Renal cortical epithelial cell (primary cell): ENCODE measurements at places on chromosomes 5 and 9. TPM values are rescaled to one million over a fixed set of nuclear protein-coding genes. Genes with fewer than 3 reads are reported as not detected.

- no peak for DNase-seq
These were observed 263.9 kb upstream of the NR4A3 start for GRCh38 chr9:99557816-99558215.

DNA sequence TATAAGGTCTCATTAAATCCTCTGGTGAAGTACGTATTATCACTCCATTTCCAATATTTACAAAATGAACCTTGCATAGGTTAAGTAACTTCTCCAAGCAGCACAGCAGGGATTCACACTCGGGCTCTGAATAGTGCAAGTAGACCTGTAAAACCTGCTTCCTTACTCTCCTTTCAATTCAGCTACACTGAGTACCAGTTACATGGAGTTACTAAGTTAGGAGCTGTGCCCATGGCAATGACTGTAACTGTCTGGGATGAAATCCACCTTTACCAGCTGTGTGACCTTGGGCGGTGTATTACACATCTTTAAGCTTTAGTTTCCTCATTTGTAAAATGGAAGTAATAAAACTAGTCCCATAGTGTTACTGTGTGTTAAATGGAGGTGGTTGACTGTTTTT, 15.9 kb upstream of the MOB3B start:
- DNase-seq: no peak

DNA sequence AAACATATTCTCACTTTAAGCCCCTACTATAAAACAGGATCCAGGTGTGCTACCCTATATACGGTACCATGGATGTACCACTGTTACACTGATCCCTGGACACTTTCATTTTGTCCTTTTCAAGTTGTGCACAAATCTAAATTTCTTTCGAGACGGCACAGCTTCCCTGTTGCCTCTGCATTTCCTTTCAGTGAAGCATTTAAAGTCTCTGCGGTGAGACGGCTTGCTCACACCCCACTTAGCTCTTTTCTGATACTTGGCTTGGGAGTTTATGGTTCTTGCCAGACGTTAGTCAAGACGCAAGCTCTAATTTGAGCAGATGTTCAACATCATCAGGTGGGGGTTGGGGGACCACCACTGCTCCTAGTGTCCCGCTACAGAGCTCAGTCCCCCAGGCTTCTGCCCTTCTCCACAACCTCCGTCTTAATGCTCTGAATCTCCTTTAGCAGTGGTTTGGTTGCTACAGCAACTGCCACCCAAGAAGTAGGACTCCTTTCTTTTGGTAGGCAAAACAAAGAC, 15.8 kb downstream of the F2RL2 start:
- DNase-seq: no peak

DNA sequence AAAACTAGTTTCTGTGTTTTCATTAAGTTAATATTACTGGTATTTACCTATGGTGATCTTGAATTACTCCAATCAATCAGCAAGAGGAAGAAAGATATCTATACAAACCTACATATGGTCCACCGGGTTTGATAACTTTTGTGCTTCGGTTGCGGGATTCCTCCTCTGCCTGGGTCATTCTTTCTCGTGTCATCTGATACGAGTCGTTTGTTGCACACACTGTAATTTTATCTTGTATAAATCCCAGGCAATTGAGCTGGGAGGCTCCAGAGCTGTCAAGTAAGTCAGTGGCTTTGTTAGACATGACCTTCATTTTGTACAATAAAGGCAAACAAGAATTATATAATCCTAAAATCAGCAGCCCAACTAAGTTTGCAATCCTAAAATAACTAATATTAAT, 48.0 kb downstream of the ELL2 start:
- no peak for DNase-seq

Gene PTTG1
- 19.9 and 107 TPM in 2 replicates for total RNA-seq

Gene PCDHGA6
- 0.69 and 2.1 TPM in 2 replicates for total RNA-seq

GRCh38 chr5:154764967-154765366, 9.8 kb downstream of the LARP1 start:
- DNase-seq: no peak

- no peak for DNase-seq
These were observed 5.9 kb downstream of the GFI1B start for GRCh38 chr9:132984202-132985070.

DNA sequence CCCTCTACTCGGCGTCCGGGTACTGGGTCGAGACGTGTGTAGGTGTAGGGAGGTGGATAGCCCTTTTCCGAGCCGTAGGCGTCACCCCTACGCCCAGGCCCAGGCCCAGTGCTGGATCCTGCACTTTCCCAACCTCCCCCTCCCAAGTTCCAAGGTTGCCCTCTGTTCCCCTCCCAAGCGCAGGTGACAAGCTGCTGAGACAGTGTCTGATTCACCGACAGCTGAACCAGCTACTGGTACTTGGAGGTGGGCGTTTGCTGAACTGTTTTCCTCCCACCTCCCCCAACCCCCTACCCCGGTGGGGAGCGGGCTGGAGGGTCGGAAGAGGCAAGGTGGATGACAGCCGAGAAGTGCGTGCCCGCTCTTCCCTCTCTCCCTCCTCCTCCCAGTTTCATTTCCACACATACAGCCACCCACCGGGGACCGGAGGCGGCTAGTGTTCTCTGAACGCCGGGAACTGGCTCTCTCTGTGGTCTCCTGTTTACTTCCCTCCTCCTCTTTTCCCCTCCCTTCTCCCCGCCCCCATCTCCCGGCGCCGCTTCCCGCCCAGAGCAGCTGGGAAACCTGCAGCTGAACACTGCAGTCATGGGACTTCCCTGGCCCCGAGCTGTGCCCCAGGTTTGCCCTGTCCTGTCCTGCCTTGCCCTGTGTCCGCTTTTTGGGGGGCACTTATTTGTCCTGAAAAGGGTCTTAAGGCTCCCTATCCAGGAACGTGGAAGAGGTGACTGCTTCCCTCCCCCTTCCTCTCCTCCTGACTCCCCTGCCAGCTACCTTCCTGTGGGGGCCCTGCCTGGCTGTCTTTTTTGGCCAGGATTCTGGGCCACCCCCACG, 6.2 kb upstream of the KLF9 start:
- peak; percentile 90 for DNase-seq

Gene HRH2
- 0.10 TPM in 1 of 2 replicates, not detected in the other for total RNA-seq

- peak; percentile 87 for DNase-seq
These were observed 53.4 kb upstream of the ALDH1B1 start for GRCh38 chr9:38339087-38339486.

DNA sequence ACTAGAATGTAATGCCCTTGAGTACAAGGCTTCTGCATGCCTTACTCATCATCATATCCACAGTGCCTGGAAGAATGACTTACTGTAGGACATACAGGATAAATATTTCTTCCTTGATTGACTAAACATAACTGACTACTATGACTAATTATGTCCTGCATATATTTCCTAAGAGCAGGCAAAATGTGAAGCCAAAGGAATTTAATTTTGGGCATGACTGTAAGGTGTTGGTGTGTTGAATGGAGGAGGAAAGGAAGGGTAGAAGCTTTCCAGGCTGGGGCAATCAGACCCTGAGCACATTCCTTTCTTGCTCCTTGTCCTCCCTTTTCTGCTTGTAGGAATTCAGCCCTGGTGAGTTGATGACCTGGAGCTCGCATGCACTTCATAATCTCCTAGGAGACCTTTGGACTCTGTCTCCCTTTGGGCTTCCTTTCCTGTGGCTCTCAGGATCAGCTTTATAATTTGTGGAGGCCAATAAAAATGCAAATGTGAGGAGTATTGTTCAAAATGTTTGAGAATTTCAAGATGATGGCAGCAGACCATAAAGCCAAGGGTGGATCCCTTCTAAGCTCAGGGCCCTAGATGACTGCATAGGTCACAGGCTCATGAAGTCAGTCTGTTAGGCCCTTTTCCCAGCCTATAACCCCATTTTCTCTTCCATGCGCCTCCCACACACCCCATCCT, 174.0 kb downstream of the HMHB1 start:
- peak; percentile 39 for DNase-seq

GRCh38 chr5:167052791-167053190, 1238.7 kb upstream of the WWC1 start:
- no peak for DNase-seq

DNA sequence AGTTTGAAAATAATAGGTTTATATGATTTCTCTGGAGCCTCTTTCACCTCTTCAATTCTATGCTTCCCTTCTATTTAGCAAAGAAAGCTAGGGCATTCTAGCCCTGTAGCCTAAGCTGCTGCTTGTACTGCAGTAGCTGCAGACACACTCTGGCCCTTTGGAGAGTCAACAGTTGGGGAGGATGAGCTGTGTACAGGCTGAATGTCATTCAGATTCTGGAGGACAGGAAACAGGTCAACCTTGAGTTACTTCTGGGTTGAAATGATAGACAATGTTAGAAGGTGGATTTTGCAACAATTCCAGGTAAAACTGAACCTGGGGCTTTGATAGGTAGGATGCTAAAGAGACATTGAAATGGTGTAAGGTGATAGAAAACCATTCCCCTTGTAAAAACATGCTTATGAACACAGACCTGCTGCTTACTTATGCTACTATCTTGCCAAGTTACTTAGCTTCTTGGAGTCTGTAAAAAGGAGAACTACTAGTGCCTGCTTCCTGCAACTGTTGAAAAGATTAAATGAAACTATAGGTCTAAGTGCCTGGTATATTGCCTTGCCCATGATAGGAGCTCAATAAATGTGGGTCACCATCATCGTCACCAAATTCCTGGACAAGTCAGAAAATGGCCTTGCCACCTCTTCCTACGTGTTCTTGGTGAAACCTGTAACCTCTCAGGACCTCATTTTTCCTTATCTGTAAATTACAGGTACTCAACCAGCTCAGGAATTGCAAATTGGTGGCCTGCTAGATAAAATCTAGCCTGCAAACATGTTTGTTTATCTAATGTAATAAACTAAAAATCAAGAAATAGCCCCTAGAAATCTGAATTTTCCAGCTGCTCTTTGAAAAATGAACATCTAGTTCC, 83.7 kb downstream of the GALNT10 start:
- DNase-seq: no peak

- DNase-seq: peak; percentile 57
These were observed 41.2 kb upstream of the RIOK2 start for GRCh38 chr5:97224112-97224750.

DNA sequence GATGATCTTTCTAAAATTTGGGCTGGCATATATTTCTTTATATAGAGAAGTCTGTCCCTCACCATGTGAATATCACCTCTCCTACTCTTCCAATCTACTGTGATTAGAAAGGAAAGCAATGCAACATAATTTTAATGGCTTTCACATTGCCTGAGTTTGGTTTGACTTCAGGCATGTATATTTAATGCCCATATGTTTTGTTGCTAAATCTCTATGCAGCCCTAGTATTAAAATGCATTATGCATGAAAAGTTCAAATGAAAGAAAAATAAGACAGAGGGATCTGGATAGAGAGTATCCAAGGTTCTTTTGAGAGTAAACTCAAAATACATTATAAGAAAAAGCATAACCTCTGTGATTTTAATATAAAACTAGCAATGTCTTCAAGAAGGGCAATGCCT, 518.3 kb downstream of the PRR16 start:
- DNase-seq: no peak

Gene HSPB3
- total RNA-seq: not detected in 2 replicates

Gene SLC6A18
- not detected in 2 replicates for total RNA-seq

Gene NR4A3
- 0.15 and 0.35 TPM in 2 replicates for total RNA-seq

Gene LHX6
- total RNA-seq: 0.10 and 0.17 TPM in 2 replicates

GRCh38 chr9:130979591-130980385, 29.2 kb upstream of the LAMC3 start:
- no peak for DNase-seq

DNA sequence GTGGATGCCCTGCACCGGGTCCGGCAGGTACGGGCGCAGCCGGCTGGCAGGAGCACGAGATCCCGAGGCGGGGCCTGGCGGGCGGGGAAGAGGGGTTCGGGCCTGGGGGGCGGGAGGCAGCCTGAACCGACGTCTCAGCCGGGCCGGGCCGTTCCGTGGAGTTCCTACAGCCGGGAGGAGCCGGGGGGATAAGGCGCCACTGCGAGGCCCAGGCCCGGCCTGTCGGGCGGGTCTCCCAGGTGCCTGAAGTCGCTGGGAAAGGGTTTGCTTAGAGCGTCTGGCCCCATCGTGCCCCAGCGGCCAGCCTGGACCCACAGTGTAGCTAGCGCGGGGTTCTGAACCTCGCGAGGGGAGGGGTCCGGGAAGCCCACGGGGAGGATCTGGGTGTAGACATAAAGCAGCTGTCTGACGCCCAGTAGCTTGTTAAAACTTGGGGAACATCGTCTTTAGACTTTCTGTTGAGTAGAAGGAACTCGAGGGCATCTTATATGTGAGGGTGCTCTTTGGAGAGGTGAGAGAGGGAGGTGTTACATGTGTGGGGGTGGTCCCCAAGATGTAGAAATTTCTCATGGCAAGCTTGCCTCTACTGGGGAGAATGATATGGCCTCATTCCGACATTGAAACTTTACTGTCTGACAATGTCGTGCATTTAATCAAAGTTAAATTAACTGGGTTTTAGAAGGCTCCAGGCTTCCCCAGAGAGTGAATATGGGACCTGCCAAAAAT, 524 bp downstream of the FUBP3 start:
- no peak for DNase-seq

DNA sequence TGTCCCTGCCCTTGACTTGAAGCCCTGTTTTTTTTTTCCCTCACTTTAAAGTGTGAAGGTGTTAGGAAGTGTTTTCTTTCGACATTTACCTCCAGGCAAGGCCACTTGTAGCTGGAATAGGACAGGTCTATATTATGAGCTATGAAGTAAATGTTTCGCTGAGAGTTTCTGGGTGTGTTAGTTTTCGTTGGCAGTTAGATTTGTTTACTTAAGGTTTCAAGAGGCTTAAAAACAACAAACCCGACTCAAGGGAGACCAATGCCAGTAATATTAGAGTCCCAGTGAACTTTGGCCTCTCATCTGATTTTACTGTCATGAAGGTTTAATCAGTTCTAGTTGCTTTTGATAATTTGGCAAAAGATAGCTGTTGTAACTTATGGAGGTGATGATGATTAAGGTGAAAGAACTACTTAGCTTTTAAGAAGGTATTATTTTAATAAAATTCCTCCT, 25.2 kb downstream of the OCLN start:
- peak; percentile 95 for DNase-seq

DNA sequence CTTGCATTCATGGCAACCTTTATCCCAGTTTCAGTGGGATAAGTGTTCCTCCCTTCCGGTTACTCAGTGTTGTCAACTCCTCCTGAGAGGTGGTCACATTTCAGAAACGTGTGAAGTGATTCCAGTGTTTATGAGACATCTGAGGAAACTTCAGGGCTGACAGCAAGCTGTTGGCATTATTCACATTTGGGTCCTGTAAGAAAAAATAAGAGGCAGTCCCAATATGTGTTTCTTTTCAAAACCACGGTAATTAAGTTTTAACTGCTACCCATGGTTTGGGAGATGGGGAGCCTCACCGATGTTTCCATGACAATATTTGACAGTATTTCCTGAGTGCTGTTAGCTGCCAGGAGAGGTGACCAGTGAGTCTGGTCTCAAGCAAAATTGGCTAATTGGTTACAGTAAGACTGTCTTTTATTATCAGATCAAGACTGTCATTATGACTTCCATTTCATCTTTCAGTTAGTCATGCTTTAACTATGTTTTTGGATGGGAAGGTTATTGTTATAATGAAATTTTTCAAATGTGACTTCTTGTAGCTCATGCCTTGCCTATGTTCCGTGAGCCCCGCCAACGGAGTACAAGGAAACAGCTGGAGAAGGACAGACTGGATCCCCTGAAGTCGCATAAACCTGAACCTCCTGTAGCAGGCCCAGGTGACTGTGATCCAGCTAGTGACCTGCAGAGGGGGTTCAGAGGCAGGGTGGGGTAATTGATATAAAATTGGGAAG, 115.3 kb downstream of the GDNF start:
- DNase-seq: no peak

Gene GRXCR2
- total RNA-seq: not detected in 2 replicates

GRCh38 chr9:128164307-128164885, 4.3 kb downstream of the BBLN start:
- peak; percentile 40 for DNase-seq
